ENCODE measurements at places on chromosomes 4 and X. TPM values are rescaled to one million over a fixed set of nuclear protein-coding genes. Genes with fewer than 3 reads are reported as not detected.

MAGEE1 gene
- 4.6 TPM for total RNA-seq

EGFL6 gene
- total RNA-seq: 1.8 TPM

TCEAL1 gene
- 7.3 TPM for total RNA-seq

LNX1 gene
- total RNA-seq: not detected

FRG1 gene
- total RNA-seq: 60.4 TPM

ADH1A gene
- total RNA-seq: not detected

ZNF141 gene
- 26.2 TPM for total RNA-seq

PPBP gene
- not detected for total RNA-seq

TMEM156 gene
- total RNA-seq: 11.7 TPM

- H3K4me1 ChIP-seq: peaks cover 17% of the 10 kb centered on the region
- peak overlapping the region; percentile 65 for H3K27ac ChIP-seq
- H3K27me3 ChIP-seq: no peaks in the 10 kb centered on the region
- no peak overlapping the region for H3K4me3 ChIP-seq
These were observed 26.2 kb downstream of the LIN54 start for GRCh38 chr4:82984459-82984858.

DNA sequence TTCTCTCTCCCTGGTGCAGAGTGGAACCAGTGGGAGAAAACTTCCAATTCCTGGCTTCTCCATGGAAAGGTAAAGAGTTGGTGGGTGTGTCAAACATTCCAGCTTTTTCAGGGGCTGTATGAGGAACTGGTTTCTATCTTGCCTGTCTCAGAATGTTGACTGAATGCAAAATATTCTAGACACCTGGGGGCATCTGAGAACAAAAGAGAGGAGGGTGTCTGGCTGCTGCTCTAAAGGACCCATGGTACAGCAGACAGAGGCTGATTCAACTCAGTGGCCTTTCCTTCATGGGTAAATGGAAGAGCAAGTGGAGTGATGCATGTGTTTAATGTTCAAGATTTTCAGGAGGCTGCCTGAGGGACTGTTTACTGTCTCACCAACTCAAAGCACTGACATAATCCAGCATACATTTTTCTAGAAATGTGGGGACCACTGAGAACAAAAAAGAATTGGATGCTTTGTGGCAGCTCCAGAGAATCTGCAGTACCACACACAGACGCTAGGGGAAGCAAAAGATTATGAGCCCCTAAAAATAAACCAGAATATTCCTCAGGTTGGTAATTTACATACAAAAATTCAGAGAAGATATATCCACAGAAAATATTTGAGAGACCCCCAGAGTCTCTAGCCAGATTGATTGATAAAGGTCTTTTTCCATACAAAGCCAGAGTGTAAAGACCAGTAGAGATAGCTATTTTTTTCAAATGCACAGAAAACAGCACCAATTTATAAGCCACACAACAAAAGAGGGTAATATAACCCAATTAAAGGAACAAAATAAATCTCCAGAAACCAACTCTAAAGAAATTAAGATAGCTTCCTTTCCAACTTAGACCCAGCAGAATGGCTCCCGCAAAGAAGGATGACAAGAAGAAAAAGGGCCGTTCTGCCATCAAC, 48.0 kb upstream of the STARD8 start:
- H3K36me3 ChIP-seq: peaks cover 2% of the 10 kb centered on the region
- DNase-seq: no peak
- H3K4me3 ChIP-seq: no peak overlapping the region
- no peak overlapping the region for H3K27ac ChIP-seq

GRCh38 chr4:42523066-42523718, 125.9 kb downstream of the SHISA3 start:
- peaks cover 14% of the 10 kb centered on the region for H3K36me3 ChIP-seq
- H3K27ac ChIP-seq: no peak overlapping the region
- H3K4me3 ChIP-seq: no peak overlapping the region

DNA sequence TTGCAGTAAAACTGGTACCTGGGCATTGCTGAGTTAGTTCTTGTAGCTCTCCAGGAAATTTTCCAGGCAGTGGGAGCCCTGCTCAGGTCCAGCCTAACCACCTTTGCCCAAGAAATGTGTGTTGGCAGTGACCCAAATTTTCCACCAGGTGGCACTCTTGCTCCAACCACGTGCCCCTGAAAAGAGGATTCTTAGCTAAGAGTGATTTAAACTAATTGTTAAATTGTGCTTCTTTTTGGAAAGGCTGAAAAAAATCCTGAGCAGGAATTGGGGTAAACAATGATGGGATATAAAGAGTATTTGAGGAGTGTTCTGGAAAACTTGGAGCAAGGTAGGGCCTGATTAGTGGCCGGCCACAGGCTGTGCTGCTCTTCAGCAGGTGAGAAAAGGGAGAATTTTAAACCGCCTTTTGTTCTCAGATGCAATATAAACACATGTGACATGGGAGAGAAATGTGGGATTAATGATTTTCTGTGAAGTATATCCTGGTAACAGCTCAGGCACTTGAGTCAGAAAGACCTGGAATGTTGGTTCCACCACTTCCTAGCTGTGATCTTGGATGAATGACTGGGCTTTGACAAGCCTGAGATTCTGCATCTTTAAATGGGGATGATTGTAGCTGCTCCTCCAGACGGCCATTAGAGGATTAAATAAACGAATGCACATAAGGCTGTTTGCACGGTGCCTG, 219.6 kb downstream of the PTTG2 start:
- H3K27me3 ChIP-seq: no peaks in the 10 kb centered on the region
- no peak overlapping the region for H3K4me3 ChIP-seq
- peaks cover 37% of the 10 kb centered on the region for H3K4me1 ChIP-seq
- no peak overlapping the region for H3K27ac ChIP-seq

- no peaks in the 10 kb centered on the region for H3K27me3 ChIP-seq
- no peak overlapping the region for H3K27ac ChIP-seq
- H3K36me3 ChIP-seq: peaks cover 2% of the 10 kb centered on the region
- DNase-seq: no peak
These were observed 9.8 kb downstream of the LAMP2 start for GRCh38 chrX:120459309-120459708.

- no peak overlapping the region for H3K27ac ChIP-seq
- no peak overlapping the region for H3K4me3 ChIP-seq
- H3K36me3 ChIP-seq: no peaks in the 10 kb centered on the region
- no peaks in the 10 kb centered on the region for H3K4me1 ChIP-seq
- DNase-seq: no peak
These were observed 290.6 kb upstream of the SLIT2 start for GRCh38 chr4:19961091-19961490.

GRCh38 chrX:110051559-110051958, 48.6 kb downstream of the TMEM164 start:
- no peak for DNase-seq
- no peak overlapping the region for H3K27ac ChIP-seq
- no peak overlapping the region for H3K4me3 ChIP-seq
- no peaks in the 10 kb centered on the region for H3K27me3 ChIP-seq
- H3K36me3 ChIP-seq: peaks cover 20% of the 10 kb centered on the region

DNA sequence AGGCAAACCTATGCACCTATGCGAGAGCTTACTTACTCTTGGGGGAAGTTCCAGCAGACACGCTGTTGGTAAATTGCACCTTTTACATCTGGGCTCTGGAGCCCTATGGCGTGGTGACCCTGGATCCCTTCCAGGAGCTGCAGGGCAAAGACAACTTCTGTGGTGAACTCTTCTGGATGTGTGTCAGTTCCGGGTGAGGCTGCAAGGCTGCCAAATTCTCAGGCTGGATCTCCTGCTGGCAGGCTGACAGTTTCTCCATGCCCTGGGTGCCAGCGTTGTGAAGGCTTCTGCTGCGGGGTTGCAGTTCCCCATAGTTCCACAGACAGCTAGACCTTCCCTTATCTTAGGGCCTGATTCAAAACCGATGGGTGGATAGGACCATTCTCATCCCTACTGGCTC, 37.9 kb downstream of the RAP2C start:
- no peak overlapping the region for H3K27ac ChIP-seq
- no peak overlapping the region for H3K4me3 ChIP-seq
- H3K4me1 ChIP-seq: no peaks in the 10 kb centered on the region
- peaks cover 2% of the 10 kb centered on the region for H3K36me3 ChIP-seq
- no peak for DNase-seq

DNA sequence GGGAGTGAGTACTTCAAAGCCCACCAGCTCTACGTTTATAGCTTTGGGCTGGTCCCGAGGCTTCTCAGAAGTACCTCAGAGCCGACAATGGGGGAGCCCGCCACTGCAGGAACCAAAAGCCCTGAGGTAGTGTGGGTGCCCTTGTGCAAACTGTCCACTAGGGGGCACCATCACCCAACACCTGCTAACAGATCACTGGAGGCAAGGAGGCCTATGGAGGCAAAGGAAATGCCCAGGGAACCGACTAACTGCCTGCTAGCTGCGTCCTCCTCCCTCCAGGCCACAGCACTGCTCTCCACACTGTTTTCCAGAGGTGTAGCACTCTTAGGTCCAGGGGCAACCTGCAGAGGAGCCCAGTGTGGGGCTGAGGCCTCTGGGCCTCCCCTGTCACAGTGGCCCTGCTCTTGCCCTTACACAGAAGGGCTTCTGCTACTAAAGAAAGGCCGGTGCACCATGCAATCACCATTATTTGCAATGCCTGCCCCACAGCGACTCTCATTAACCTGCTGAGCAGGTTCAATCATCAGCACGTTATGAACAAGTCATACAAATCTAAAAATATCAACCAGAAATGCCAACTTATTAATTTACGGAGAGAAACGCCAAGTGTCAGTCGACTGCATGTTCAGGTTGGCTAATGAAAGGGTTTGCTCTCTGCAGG, 159.1 kb downstream of the NSUN7 start:
- peak; percentile 63 for DNase-seq
- H3K4me1 ChIP-seq: peaks cover 22% of the 10 kb centered on the region
- peak overlapping the region; percentile 92 for H3K27ac ChIP-seq
- peaks cover 12% of the 10 kb centered on the region for H3K36me3 ChIP-seq

DNA sequence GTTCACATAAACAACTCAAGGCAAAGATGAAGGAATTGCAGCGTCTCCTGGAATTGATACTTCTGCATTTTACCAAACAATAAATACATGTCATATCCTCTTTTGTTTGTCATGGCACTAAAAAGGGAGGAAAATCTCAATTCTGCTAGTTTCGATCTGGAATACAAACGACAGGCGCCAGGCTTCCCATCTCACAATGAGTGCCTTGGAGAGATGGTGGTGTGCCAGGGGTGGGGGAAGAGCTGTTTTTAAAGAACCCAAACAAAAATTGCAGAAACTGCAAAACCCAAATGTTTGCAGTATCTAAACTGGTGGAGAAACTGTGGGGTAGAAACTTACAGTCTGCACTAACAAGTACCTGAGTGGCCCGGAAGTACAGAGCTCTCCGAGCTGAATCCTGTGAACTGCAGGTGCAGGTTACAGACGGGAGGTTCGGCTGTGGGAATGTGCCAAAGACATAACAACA, 53.0 kb upstream of the KLF3 start:
- H3K36me3 ChIP-seq: no peaks in the 10 kb centered on the region
- H3K4me3 ChIP-seq: no peak overlapping the region
- H3K27ac ChIP-seq: no peak overlapping the region
- DNase-seq: no peak

GRCh38 chr4:113232194-113232593, 182.7 kb downstream of the ANK2 start:
- no peaks in the 10 kb centered on the region for H3K36me3 ChIP-seq
- H3K4me1 ChIP-seq: no peaks in the 10 kb centered on the region
- H3K27me3 ChIP-seq: no peaks in the 10 kb centered on the region

GRCh38 chr4:168269896-168270295, 48.7 kb downstream of the DDX60 start:
- peaks cover 31% of the 10 kb centered on the region for H3K36me3 ChIP-seq
- peaks cover 6% of the 10 kb centered on the region for H3K4me1 ChIP-seq
- no peak overlapping the region for H3K27ac ChIP-seq
- no peaks in the 10 kb centered on the region for H3K27me3 ChIP-seq
- no peak for DNase-seq

GRCh38 chr4:140740422-140740821, 15.8 kb downstream of the TBC1D9 start:
- H3K36me3 ChIP-seq: no peaks in the 10 kb centered on the region
- peaks cover 2% of the 10 kb centered on the region for H3K4me1 ChIP-seq
- no peak for DNase-seq
- peaks cover 25% of the 10 kb centered on the region for H3K27me3 ChIP-seq
- no peak overlapping the region for H3K27ac ChIP-seq

DNA sequence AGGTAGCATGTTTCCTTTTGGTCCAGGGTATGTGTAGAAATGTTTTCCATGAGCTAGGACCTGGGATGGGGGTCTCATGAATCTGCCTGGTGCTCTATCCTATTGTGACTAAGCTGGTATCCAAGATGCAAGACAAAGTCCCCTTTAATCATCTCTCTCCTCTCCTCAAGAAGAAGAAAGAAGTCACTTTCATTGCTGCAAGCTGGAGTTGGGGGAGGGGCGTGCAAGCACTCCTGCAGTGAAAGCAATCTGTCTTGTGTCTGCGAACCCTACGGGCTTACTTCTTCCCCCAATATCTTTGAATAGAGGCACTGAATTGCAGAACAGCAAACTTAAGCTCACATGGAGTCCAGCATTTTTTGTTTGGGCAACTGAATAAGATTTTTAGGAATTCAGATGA, 27.2 kb upstream of the GRPR start:
- no peaks in the 10 kb centered on the region for H3K4me1 ChIP-seq
- no peak overlapping the region for H3K27ac ChIP-seq
- H3K36me3 ChIP-seq: peaks cover 1% of the 10 kb centered on the region
- no peak for DNase-seq

DNA sequence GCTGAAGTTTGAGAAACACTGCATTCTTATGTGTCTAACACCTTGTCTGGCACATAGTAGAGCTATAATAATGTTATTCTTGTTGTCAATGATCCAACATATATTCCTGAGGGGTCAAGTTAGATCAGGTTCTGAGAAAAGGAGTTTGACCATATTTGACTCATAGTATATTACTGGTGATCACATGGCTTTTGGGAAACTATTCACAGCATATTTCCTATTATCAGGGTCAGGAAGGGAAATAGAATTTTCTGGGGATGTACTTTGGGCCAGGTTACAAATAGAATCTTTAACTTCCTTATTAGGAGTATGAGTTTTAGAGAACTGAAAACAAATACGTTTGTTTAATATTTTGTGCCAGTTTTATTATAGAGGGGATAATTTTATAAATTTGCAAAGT, 11.6 kb downstream of the IL15 start:
- no peak for DNase-seq
- no peaks in the 10 kb centered on the region for H3K4me1 ChIP-seq
- H3K27me3 ChIP-seq: peaks cover 3% of the 10 kb centered on the region

DNA sequence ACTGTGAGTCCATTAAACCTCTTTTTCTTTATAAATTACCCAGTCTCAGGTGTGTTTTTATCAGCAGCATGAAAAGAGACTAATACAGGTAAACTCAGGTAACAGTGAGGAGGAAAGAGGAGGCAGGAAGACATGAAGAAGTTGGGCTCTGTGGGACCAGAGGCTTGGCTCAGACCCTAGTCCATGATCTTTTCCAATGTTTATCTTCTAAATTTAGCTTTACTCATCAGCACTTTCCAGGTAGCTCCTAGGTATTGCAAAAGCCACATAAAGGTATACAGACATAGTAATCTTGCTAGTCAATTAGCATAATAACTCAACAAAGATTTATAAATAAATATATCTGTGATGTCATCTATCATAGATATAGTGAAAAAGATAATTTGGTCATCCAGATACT, 11.2 kb upstream of the FRYL start:
- H3K36me3 ChIP-seq: no peaks in the 10 kb centered on the region
- no peak for DNase-seq
- no peak overlapping the region for H3K27ac ChIP-seq
- H3K4me1 ChIP-seq: peaks cover 14% of the 10 kb centered on the region
- H3K4me3 ChIP-seq: no peak overlapping the region

- H3K27me3 ChIP-seq: no peaks in the 10 kb centered on the region
- no peak for DNase-seq
- H3K36me3 ChIP-seq: no peaks in the 10 kb centered on the region
- no peak overlapping the region for H3K27ac ChIP-seq
- no peak overlapping the region for H3K4me3 ChIP-seq
These were observed 51.3 kb upstream of the ATXN3L start for GRCh38 chrX:13371186-13371585.

Measured in activated naive CD8-positive, alpha-beta T cell treated with anti-CD3 and anti-CD28 coated beads for 36 hours (primary cell).